ENCODE measurements at places on chromosomes 5 and 9. TPM values are rescaled to one million over a fixed set of nuclear protein-coding genes. Genes with fewer than 3 reads are reported as not detected.

Gene PCDHB13
- total RNA-seq: not detected

Gene OMD
- not detected for total RNA-seq

Gene TCF7
- 12.6 TPM for total RNA-seq

Gene TAL2
- 0.89 TPM for total RNA-seq

Gene IFNK
- not detected for total RNA-seq

Gene HSD17B3
- total RNA-seq: not detected

Gene SPATA9
- 0.11 TPM for total RNA-seq

Gene GPR150
- total RNA-seq: not detected

Gene SLC6A7
- total RNA-seq: not detected

Gene EQTN
- total RNA-seq: not detected

Gene TMEM252
- total RNA-seq: not detected

- no peak for DNase-seq
These were observed 21.3 kb downstream of the HTR4 start for GRCh38 chr5:148633067-148633377.

GRCh38 chr5:42436051-42436450 is 12.8 kb downstream of the GHR start:
- no peak for DNase-seq

- DNase-seq: no peak
These were observed 543.0 kb downstream of the MAT2B start for GRCh38 chr5:164048359-164048926.

GRCh38 chr9:113562653-113563381 is 99.3 kb downstream of the RGS3 start:
- DNase-seq: no peak

DNA sequence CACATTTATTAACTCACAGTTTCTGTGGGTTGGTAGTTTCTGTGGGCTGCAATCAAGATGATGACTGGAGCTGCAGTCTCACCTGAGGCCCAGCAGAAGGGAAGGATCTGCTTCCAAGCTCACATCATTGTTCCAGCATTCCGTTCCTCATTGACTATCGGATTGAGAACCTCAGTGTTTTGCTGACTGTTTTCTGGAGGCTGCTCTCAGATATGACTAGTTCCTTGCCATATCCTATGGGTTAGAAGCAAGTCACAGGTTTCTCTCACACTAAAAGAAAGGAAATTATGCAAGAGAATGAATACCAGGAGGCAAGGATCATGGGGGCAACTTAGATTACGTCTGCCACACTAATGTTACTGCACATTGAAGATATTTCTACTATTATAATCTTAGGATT is 6.3 kb upstream of the ERAP1 start:
- DNase-seq: no peak

DNA sequence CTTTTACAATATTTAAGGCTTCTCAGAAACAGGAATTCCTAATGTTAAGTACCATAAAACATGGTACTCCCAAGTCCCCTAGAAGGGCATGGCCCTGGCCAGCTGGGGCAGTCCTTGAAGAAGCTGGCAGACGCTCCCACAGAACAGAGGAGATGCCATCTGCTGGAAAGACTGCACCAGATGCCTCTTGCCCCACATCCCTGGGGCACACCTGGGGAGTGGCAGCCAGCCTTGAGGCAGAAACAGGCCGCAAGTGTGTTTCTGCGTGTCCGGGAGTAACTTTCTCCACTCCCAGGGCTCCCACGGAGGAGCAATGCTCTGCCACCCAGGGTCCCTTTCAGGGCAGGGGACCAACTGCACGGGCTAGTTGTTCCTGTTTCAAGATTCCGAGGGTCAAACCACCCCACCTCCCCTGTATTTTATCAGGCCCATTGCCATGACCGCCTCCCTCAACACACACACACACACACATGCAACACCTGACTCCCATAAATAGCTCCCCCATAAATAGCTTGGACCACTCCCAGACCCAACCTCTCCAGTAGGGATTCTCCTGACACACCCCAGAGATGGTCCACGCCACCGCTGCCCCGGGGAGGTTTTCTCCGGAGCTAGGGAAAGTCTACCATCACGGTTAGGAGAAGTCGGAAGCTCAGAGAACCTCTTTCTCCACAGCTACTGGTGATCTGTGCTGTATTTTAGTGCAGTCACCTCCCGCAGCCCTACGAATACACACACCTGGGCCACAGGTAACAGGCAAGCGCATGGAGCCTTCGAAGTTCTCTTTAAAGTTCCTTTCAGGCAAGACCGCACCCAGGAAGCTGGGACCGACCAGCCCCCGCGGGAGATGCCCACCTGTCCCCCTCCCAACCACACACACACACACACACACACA is 1.5 kb downstream of the SPOCK1 start:
- no peak for DNase-seq

DNA sequence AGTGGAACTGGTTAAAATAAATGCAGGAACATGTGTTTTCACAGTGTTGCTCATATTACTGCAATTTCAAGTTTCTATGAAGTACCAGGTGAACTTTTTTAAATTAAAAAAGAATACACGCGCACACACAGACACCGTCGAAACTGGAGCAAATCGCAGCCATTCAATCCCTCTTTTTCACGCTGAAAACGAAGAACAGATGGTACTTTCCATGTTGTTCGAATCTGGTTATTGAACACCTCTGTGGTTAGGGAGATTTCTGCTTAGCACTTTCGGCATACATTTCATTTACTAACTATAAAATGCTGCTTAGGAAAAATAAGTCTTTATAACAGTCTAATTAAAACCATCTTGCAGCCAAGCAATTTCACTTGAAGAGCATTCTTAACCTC is 6.8 kb downstream of the ZNF608 start:
- DNase-seq: no peak

GRCh38 chr5:622946-623522 is 10.9 kb downstream of the CEP72 start:
- DNase-seq: no peak

- peak; percentile 65 for DNase-seq
These were observed 12.5 kb downstream of the ARAP3 start for GRCh38 chr5:141669520-141669919.

DNA sequence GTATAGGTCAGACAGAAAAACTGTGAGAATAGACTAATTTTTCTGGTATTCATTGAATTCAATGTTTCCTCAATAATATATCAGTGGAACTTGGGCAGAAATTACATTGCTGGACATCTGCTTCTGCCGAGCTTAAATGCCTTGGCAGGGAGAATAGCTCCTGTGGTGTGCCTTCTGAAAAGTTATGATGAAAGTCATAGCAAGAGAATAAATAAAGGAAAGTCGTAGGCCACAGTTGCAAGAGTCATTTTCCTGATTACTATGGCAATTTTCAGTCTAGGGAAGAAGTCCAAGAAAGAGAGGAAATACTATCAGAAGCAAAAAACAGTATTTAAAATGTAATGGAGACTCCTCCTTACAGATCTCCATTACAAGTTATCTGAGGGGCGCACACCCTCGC is 1596.1 kb upstream of the WWC1 start:
- no peak for DNase-seq

DNA sequence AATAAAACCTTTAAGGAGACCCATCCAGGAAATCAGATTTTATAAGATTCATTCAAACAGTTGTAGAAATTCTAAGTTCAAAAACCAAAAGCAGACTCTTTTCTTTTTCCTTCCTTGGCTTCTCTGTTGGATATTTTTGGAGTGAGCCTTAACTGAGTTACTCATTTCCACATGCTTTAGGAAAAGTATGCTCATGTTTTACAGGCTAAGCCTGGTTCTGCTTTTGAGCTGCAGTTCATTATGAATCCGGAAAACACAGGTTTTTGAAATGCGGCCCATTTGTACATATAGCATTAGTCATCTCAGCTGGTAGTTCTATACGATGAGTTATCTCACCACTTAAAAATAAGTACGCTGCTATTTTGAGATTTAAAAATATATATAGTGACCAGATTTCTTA is 156.6 kb upstream of the DMRT1 start:
- DNase-seq: no peak

DNA sequence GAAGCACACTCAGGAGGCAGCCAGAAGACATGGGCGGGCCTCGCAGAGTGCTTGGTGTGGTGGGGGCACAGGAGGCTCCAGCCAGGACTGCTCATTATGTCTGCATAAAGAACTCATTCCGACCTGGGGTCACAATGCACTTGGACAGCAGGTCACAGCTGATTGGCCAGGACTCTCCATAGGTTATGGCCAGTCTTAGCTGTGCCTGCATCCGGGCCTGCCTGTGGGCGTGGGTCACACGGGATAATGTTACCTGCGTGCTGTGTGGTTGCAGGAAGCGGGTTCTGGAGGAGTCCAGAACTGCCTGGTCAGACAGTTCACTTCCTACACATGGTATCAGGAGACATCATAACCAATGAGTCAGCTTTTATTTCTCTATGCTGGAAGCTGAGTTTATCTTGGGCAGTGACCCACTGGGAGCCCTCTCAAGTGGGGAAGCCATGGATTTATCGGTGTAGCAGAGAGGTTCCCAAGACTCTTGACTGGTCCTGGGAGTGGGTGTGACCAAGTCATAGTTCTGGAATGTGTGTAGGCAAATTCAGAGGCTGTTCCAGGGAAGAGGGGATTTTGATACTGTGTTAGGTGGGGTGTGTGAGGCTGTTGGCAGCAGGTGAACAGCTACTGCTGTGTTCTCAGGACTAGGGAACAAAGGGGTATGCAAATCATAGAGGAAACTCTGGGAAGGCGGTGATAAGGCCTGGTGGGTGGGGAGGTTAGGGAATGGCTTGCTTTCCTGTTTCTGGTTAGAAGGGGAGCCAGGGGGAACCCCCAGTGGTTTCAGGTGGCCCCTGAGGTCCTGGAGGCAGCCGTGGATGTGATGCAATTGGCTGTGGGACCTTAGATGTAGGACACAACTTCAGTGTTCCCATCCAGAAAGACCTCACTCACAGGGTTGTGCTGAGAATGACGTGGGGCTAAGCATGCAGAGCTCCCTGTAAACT is 51.3 kb downstream of the ARHGEF37 start:
- peak; percentile 85 for DNase-seq

GRCh38 chr5:8719796-8720195 is 826.1 kb downstream of the SEMA5A start:
- DNase-seq: no peak

DNA sequence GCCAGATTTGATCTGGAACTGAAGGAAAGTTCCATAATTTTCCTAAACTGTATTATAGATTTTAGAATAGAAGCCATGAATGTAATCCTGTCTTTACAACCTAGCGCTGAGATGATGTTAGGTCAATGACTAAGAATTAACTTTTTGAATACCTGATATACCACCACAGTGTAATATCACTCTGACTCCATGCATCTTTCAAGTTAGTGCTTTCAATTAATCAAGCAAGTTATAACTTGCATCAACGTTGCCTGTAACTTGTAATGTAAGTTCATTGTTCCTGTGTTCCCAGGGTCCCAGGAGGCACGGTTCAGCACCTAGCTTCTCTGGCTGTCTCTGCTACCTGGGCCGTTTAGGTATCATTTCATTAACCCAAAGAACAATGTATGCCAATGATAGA is 139.3 kb downstream of the CSNK1G3 start:
- DNase-seq: no peak

GRCh38 chr9:127360250-127360649 is 36.7 kb upstream of the SLC2A8 start:
- peak; percentile 14 for DNase-seq

GRCh38 chr9:124954255-124954654 is 13.4 kb upstream of the GOLGA1 start:
- DNase-seq: no peak

DNA sequence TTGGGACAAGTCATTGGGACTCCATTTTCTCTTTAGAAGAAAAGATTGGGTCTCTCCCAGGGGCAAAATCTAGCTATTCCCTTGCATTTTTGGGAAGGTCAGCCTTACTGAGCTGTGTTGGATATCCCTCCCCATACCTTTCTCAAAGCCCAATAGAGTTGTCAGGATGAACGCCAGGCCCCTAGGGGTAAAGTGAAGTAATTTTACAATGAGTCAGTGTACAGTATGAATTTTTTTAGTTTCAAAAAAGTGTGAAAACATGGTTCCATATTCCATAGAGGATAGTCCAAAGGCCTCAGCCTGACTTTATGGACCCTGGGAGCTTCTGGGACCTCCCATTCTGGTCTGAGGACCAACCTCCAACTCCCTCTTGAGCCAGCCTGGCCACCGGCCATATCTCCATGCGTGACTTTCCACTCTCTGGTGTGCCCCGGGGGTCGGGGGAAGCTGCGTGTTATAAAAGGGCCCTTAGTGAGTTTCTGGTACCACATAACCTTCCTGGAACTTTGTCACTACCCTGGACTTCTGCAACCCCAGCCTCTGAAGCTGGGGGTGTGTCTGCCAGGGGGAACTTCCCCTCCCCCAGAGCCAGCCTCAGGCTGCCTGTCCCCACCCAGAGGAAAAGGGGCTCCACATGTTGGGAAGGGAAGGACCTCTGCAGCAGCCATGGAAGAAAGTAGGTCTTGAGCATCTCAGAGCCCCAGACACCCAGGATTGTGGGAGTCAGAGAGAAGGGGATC is 52.4 kb upstream of the SYNPO start:
- DNase-seq: no peak

GRCh38 chr9:16901590-16901989 is 31.1 kb upstream of the BNC2 start:
- no peak for DNase-seq

GRCh38 chr5:51345106-51345505 is 38.1 kb upstream of the ISL1 start:
- DNase-seq: no peak

DNA sequence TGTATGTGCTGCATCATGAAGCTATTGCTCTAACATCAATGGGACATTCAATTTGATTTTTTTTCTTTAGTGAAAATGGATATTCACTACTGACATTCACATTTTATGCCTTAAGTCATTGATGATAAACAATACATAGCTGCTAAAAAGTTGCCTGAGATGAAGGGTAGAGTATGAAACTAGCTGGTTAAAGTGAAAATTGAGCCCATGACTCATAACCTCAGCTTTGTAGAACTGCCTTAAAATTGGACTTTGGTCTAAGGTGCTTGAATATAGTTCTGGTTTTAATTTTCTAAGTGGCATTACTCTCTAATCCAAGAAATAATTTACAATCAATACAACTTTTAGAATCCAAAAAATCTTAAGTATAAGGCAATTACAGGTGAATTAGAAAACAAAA is 740.4 kb upstream of the RIOK2 start:
- no peak for DNase-seq
